ENCODE measurements at places on chromosomes 5 and 9.

- no peak for DNase-seq
These were observed 46.9 kb downstream of the THOC3 start for GRCh38 chr5:175921061-175921730.

GRCh38 chr9:20702570-20702969 is 18.5 kb downstream of the FOCAD start:
- no peak for DNase-seq

DNA sequence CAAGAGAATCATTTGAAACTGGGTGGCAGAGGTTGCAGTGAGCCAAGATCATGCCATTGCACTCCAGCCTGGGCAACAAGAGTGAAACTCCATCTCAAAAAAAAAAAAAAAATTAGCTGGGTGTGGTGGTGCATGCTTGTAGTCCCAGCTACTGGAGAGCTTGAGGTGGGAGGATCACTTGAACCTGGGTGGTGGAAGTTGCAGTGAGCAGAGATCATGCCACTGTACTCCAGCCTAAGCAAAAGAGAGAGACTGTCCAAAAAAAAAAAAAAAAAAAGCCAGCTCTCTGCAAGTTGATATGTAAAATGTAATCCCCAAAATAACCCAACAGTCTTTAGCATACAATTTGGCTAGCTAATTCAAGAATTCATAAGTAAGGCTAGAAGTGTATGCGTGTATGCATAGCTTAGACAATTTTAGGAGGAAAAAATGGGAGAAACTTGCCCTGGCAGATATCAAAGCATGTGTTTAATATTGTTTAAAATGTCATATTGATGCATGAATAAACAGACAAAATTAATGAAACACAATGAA is 36.3 kb downstream of the C5orf22 start:
- DNase-seq: no peak

DNA sequence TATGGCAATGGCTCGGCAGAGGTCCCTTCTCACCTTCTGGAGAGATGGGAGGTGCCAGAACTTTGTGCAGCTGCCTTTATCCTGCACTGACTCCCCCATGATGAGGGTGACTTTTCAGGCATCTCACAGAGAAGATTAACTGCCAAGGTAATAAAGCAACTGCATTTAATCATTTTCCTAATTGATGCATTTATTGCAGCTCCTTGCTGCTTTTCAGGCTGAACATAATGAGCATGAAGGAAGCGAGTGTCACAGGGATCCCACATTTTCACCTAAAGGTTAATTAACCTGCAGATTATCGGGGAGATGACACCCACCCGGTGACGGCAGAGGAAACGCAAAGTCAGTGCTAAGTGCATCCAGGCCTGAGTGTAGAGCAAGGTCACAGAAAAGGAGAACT is 154.3 kb downstream of the ICE1 start:
- no peak for DNase-seq

- DNase-seq: no peak
These were observed 102.0 kb upstream of the NREP start for GRCh38 chr5:111859031-111859430.

- DNase-seq: no peak
These were observed 92.9 kb upstream of the TNPO1 start for GRCh38 chr5:72723581-72723980.

GRCh38 chr9:90773617-90774016 is 28.0 kb upstream of the SYK start:
- DNase-seq: no peak

DNA sequence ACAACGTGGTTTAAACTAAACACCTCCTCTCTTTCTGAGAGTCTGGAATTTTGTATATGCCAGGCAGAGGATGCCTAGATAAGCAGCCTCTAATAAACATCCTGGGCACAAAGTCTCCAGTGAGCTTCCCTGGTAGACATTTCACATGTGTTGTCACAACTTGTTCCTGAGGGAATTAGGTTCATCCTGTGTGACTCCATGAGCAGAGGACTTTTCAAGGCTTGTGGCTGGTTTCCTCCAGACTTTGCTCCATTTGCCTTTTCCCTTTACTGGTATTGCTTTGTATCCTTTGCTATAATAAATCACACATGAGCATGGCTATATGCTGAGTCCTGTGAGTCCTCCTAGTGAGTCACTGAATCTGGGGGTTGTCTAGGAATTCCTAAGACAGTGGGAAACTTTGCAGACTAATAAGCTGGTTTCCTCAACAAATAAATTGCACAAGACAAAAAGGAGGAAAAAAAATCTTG is 77.4 kb downstream of the NR2F1-AS1 start:
- DNase-seq: no peak

- no peak for DNase-seq
These were observed 29.4 kb downstream of the ATPSCKMT start for GRCh38 chr5:10220248-10220647.

GRCh38 chr5:72156946-72157624 is 49.8 kb downstream of the MAP1B start:
- DNase-seq: no peak

GRCh38 chr9:98563988-98564387 is 144.7 kb downstream of the GABBR2 start:
- no peak for DNase-seq

GRCh38 chr9:18496256-18497000 is 22.5 kb downstream of the ADAMTSL1 start:
- no peak for DNase-seq

DNA sequence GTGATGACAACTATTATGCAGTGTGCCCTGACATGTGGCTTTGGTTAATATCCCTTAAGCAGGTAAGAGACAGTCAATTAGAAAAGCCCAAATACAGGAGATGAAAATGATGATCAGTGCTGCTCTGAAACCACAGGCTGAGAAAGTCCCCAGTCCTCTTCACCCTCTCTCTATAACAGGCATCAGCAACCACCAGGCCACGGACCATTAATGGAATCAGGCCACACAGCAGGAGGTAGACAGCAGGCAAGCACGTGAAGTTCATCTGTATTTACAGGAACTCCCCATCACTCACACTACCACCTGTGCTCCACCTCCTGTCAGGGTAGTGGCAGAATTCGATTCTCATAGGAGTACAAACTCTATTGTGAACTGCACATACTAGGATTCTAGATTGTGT is 591.6 kb upstream of the CYLC2 start:
- DNase-seq: no peak

Measured in activated CD4-positive, alpha-beta T cell treated with anti-CD3 and anti-CD28 coated beads, Interleukin-2, Interleukin-6, amounts not matched to agents 100 ng/mL and 50 ng/mL, durations not matched to agents 16 hours and 8 hours (primary cell).